ENCODE measurements at places on chromosomes 7 and 10. TPM values are rescaled to one million over a fixed set of nuclear protein-coding genes. Genes with fewer than 3 reads are reported as not detected.

Gene SYT15
- total RNA-seq, result 50.9 TPM

DNA sequence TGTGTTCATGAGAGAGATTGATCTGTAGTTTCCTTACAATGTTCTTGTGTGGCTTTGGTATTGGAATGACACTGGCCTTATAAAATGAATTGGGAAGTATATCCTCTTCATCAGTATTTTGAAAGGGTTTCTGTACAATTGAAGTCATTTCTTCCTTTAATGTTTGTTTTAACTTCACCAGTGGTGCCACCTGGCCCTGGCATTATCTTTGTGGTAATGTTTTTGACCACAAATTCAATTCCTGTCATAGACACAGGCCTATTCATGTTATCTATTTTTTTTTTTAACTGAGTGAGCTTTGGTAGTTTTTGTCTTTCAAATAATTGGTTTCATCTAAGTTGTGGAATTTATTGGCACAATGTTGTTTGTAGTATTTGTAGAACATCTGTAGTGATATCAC is 127.7 kb downstream of the CDK14 start:
- no peak overlapping the region for H3K27ac ChIP-seq
- H3K4me1 ChIP-seq, result peaks cover 3% of the 10 kb centered on the region
- DNase-seq, result no peak
- H3K36me3 ChIP-seq, result no peaks in the 10 kb centered on the region
- H3K27me3 ChIP-seq, result no peaks in the 10 kb centered on the region

Gene UBE2D4
- 13.1 TPM for total RNA-seq

GRCh38 chr10:54985732-54986131 is 184.7 kb upstream of the PCDH15 start:
- H3K36me3 ChIP-seq, result no peaks in the 10 kb centered on the region
- DNase-seq, result no peak
- H3K4me1 ChIP-seq, result no peaks in the 10 kb centered on the region
- no peaks in the 10 kb centered on the region for H3K27me3 ChIP-seq
- H3K4me3 ChIP-seq, result no peak overlapping the region
